NCI-H748 treated with DMSO at 0.1 percent for 48 hours (cell line): ENCODE measurements at places on chromosomes 2 and 18.

GRCh38 chr2:5472673-5473072, 219.5 kb upstream of the SOX11 start:
- DNase-seq, result no peak

DNA sequence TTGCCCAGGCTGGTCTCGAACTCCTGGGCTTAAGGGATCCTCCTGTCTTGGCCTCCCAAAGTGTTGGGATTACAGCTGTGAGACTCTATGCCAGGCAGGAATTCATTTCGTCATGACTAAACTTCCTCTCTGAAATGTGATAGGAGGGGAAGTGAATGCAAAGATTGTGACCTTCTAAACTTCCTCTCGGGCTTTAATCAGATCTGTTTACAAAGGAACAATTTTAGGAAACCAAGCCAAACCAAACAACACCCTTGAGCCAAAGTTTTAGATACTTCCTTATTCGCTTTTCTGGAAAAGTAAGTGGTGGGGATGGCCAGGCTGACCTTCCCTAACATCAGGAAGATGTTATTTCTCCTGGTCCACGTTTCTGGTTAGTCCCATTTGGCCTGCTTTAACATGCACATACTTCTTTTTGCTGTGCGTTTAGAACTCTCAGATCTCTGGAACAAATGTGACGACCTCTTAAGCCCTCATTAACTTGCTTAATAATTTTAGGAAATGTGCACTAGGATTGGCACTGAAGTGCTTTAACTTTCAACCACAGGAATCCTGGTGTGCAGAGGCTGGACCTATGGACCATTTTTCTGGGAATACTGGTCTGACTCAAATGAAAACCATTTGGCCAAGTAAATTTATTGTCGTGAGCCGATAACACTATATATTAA, 33.2 kb upstream of the YES1 start:
- DNase-seq, result no peak

DNA sequence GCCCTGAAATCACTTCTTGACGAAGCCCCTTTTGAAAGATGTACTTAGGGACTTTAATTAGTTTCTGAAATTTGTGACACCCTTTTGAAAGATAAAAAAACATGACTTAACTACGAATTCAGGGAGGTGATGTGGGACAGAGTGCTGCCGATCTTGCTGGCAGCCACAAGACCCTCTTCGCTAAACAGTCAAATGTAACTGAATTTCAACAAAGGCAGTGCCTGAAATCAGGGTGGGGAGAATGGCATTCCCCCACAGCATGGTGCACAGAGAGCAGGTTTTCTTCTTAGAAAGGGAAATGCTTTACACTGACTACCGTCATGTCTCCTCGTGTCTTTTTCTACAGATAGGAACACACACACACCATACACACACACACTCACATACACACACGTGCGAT, 640.2 kb upstream of the POU3F3 start:
- DNase-seq, result no peak

GRCh38 chr2:17912266-17912691, 33.8 kb downstream of the KCNS3 start:
- DNase-seq, result no peak

DNA sequence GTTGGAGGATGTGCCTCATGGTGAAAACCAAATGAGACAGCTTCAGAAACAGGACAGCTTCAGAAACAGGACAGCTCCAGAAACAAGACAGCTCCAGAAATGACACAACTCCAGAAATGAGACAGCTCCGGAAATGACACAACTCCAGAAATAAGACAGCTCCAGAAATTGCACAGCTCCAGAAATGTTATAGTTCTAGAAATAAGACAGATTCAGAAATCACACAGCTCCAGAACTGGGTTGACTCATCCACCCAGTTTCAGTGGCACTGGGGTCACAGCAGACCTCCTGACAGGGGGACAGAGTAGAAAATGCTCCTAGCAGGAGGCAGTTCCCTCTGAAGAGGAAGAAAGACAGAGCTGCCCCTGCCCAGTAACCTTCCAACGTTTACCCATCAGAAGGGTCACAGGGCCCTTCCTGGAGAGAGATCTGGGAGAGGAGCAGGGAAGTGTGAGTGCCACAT, 26.9 kb upstream of the COL6A3 start:
- no peak for DNase-seq

DNA sequence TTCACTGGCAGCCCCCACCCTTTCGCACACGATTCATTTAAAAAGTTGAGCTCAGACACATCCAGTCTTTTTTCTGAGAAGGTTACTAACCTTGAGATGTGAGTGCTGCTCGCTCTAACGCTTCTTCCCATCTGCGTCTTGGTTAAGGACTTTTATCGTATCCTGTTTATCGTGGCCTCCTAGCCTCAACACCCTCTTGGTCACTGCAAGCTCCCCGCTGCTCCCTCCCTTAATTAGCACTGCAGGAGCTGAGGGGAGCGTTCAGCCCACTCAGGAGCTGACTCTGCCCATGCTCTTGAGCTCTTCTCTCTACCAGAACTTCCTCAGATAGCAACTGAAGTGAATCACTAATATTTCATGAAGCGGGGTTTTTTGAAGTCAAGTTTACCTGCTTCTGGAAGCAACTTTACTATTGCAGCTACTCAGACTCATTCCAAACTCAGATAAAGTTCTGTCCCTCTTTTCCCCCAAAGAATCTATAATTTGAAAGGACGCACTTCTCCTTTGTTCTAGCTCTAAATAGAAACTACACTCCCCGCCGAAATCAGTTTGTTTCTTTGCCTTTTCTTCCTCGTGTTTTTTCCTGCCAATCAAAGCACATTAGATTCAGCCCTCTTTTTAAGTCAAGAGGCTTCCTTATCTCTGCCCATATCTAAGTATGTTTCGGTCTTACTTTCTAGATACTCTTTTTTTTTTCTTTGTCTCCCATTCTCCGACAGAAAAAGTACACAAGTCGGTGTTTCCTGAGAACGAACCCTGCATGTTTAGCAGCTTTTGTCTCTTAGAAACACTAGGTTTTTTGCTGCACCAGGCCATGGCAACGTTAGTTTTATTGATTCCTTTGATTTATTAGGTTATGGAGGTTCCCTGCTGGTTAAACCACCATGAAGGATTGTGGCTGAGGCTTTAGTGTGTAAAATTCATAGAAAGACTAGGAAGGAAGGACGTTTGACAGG, 9.3 kb upstream of the CD226 start:
- no peak for DNase-seq

- DNase-seq, result peak; percentile 86
Observed at GRCh38 chr2:172742931-172743540, 7.4 kb downstream of the RAPGEF4 start.

- no peak for DNase-seq
Observed at GRCh38 chr2:120840795-120841487, 105.3 kb downstream of the GLI2 start.

- no peak for DNase-seq
Observed at GRCh38 chr2:6683516-6683915, 182.2 kb downstream of the CMPK2 start.

GRCh38 chr2:183284606-183285005, 160.4 kb downstream of the NUP35 start:
- DNase-seq, result no peak

GRCh38 chr2:61688369-61689334, 150.5 kb upstream of the XPO1 start:
- no peak for DNase-seq

DNA sequence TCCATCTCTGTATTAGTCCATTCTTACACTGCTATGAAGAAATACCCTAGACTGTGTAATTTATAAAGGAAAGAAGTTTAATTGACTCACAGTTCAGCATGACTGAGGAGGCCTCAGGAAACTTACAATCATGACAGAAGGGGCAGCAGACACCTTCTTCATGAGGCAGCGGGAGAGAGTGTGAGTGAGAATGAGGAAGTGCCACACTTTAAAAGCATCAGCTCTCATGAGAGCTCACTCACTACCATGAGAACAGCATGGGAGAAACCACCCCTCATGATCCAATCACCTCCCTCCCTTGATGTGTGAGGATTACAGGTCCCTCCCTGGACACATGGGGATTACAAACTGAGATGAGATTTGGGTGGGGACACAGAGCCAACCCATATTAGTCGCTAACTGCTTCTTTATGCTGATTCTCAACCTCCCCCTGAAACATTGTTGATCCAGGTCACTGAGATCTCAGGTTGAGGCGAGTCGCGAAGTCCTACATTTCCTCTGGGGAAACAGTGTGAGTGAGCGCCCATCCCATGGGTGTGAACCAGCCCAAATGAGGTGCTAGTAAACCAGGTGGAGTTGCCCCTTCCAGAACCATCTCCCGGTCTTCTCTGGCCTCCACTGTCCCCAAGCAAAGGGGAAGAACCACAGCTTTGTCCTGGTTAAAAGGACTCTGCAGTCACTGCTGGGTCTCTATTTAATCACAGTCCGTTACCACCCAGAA, 123.8 kb downstream of the CAPN13 start:
- no peak for DNase-seq

GRCh38 chr2:192026059-192026824, 168.5 kb downstream of the TMEFF2 start:
- no peak for DNase-seq

DNA sequence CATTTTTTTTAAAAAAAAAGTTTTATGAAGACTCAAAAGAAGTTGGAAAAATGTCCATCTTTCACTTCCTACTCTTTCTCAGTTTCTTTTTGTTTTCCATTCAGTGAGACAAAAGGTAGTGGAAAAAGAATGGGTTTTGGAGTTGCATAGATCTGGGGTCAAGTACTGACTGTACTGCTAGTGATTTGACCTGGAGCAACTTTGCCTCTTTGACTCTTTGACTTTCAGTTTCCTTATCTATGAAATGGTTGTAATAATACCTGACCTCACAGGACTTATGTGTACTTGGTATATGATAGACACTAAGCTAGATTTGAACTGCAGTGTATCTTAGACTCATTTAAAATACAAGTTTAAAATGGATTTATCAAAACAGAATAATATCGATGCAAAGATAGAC, 3.5 kb upstream of the KCNE4 start:
- DNase-seq, result no peak
